ENCODE measurements at places on chromosomes 6 and 20. TPM values are rescaled to one million over a fixed set of nuclear protein-coding genes. Genes with fewer than 3 reads are reported as not detected.

DNA sequence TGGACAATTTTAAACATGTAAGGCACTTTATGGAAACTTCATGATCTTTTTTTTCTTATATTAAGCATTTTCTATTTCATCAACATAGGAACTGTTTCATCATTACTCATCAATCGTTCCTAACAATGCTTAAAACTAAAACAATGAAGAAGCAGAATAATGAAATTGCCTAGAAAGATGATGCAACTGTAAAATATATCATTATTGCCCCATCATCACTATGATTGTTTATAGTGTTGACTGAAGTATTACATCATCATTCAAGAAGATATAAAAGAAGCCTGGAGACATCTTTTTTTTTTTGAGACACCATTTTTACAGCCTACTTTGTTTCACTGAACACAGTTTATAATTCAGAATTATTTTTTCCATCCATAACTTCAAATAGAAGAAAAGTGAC is 147.2 kb downstream of the TRDN start:
- no peak for ATAC-seq

- ATAC-seq: no peak
Measured at GRCh38 chr20:45752746-45753145, 30.6 kb downstream of the SPINT4 start.

DNA sequence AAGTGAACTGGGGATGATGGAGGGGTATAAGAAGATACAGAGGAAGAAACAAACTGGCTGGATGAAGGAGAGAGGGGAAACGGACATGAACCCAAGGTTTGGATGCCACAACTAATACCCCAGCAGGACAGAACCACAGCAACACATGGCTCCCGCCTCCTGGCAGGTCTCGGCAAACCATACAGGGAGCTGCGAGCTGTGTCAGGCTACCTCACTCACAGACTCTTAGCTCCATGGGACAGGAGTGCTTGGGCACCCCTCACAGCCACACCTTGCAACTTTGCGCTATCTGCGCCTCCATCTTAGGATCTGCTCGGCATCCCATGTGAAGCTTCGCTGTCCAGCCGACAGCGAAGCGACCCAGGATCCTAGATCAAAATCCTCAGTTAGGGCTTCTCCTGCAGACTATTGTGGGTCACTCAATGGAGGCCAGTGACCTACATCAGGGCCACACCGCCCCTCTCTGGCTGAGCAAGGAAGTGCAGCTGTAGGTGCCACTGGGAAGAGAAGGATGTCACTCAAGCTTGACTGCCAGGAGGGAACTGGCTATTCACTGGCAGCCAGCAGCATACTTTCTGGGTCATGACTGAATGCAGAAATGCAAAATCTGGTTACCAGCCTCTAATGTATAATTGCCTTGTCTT is 174.4 kb upstream of the RIN2 start:
- ATAC-seq: peak; percentile 49

DNA sequence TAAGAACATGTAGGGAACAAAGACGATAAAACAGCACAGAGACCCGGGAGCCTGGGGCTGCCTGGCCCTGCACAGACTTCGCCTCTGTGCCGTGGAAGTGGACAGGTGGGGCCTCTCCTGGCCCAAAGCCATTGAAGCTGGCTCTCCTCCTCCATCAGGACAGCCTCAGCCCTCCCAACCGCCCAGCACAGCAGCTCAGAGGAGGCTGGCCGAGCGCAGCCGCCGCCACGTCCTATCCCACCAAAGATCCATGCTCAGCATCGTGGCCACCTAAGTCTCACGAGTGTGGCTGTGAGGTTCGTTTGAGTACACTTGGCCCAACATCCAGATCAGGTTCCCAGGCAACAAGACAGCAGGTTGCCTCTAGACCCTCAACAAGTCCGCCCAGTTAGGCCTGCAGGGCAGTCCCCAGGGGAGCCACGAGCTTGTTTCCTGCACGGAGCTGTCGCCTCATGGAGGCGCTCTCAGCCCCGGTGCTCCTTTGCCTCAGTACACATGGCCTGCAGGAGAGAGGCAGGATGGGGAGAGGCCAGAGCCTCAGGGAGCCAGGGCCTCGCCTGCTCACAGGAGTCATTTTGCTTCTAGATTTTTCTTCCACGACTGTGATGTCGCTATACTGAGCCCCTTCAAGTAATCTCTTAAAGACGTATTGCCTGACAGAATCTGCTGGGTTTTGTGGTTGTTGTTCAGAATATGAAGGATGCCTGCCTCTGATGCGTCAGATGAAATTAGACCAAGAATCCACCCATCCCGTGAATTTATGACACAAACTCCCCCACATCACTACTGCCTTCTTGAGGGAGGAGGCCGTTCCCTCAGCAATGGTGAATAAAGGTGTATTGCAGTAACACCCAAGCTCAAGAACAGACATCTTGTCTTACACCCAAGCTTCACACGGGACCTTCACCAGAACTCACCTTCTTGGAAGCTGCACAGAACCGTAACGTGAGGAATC is 102.7 kb downstream of the RNASET2 start:
- no peak for ATAC-seq

DNA sequence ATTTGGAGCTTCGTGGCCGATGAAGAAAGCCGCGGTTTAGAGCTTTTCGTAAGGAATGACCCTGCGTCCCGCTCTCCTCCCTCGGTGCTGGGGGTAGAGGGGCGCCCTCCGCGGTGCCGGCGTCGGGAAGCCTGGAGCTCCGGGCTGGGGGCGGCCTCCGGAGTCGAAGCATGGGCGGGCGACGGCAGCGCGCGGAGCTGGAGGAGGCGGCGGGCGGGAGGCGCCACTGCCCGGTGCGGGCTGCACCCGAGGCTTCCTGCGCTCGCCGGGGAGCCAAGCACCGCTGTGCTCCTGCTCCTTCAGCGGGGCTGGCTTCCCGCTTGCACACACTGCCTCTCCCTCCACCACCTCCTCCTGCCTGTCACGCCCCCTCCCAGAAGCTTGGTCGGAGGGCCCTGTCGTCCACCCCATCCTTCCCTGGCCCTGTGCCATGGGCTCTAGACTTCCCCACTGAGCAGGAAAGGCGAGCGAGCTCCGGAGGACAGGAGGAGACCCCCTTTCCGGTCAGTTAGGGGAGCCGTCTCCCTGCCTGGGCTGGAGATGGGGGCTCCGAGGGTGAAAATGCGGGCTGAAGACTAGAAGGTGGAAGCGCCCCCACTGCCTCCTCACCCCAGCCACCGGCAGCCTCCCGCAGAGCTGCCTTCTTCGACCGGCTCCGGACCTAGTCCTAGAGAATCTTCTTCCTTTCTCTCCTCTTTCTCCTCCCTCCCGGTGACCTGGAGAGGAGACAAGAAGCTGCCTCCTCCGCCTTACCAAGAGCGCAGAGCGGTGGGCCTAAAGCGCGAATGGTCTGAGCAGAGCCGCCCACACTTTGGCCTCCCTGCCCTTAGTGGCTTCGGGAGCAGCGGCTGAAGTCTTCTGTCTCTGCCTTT is 1.8 kb downstream of the CDH4 start:
- ATAC-seq: peak; percentile 3

GRCh38 chr20:37519508-37520418 is 1.3 kb upstream of the NNAT start:
- peak; percentile 29 for ATAC-seq

GRCh38 chr6:53544217-53544469 is 758 bp downstream of the GCLC start:
- ATAC-seq: no peak

- no peak for ATAC-seq
Measured at GRCh38 chr6:106037060-106037459, 49.1 kb upstream of the PRDM1 start.

- ATAC-seq: no peak
Measured at GRCh38 chr20:2022163-2022562, 28.3 kb upstream of the PDYN start.

- no peak for ATAC-seq
Measured at GRCh38 chr6:149216459-149216858, 101.1 kb upstream of the TAB2 start.

- no peak for ATAC-seq
Measured at GRCh38 chr6:12884983-12885382, 168.4 kb downstream of the PHACTR1 start.

HTR1E gene
- 0.17 TPM for total RNA-seq

SPATA25 gene
- total RNA-seq: 5.1 TPM

BAK1 gene
- total RNA-seq: 8.6 TPM

PABPC1L gene
- total RNA-seq: 2.2 TPM

MAK gene
- not detected for total RNA-seq

AURKA gene
- total RNA-seq: 1.8 TPM

All from gastroesophageal sphincter (tissue), 4 donors.